ENCODE measurements at places on chromosomes 16 and 17.

DNA sequence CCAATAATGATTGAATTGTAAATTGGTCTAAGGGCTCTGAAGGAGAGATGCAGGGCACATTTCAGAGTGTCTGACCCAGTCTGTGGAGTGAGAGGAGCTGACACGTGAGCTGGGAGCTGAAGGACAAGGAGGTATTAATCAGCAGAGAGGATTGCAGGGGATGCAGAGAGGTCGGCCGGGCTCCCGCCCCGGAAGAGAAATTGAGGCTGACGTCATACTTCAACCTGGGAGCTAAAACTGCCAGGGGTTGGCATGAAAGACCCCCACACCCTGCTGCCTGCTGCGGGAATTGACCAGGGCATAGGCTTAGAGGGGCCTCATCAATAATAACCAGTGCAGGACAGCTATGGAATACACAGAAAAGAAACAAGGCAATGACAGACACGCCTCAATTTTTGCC, 53.6 kb upstream of the CLEC19A start:
- DNase-seq = no peak

- DNase-seq = no peak
Measured at GRCh38 chr16:8655184-8655717, 19.2 kb upstream of the ABAT start.

DNA sequence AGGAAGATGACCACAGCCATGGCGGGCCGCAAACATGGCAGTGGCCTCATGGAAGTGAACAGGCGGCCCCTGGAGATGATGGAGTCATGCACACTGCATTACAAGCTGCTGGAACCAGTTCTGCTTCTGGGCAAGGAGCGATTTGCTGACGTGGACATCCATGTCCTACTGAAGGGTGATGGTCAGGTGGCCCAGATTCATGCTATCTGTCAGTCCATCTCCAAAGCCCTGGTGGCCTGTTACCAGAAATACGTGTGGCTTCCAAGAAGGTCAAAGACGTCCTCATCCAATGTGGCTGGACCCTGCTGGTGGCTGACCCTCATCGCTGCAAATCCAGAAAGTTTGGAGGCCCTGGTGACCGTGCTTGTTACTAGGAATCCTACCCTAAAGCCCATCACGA, 13.4 kb upstream of the WSB1 start:
- no peak for DNase-seq

GRCh38 chr16:13298666-13299065, 397.3 kb downstream of the SHISA9 start:
- DNase-seq = no peak

- no peak for DNase-seq
Measured at GRCh38 chr17:62059414-62059813, 5.7 kb downstream of the MED13 start.

DNA sequence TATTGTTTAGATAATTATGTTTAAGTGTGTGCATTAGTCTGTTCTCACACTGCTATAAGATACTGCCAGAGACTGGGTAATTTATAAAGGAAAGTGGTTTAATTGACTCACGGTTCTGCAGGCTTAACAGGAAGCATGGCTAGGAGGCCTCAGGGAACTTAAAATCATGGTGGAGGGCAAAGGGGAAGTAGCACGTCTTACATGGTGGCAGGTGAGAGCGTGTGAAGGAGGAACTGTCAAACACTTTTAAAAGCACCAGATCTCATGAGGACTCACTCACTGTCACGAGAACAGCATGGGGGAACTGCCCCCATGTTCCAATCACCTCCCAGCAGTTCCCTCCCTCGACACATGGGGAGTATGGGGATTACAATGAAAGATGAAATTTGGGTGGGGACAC, 203.5 kb upstream of the GOT2 start:
- DNase-seq = no peak

GRCh38 chr17:58507123-58507634, 7.3 kb downstream of the MTMR4 start:
- no peak for DNase-seq

DNA sequence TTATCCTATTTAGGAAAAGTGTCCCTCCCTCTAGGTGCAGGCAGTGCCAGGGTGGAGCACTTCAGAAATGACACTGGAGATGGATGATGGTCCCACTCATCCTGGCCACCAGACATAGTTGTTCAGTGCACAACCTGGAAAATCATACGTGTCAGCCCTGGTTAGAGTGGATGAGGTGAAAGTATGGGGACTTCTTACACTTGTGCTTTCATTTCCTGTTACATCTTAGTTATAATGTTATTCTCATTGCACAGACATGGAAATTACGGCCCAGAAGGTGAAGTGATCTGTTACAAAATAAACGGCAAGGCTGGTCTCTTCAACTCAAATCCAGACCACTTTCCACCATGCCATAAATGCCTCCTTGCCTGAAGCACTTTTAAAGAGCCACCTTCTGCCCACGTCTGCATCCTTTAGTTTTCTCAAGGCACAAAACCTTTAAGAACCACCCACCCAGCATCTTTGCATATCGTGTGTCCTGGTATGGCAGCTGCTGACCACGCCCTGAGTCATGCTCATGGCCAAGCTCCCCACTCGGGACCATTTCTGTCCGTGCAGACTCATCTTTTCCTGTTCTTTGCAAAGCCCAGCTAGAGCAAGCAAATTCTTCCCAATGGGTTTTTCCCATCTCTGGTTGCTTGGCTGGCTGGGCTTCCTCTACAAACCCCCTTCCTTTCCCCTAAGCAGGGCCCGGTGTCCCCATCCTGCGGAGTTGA, 22.4 kb downstream of the TBC1D3B start:
- no peak for DNase-seq

DNA sequence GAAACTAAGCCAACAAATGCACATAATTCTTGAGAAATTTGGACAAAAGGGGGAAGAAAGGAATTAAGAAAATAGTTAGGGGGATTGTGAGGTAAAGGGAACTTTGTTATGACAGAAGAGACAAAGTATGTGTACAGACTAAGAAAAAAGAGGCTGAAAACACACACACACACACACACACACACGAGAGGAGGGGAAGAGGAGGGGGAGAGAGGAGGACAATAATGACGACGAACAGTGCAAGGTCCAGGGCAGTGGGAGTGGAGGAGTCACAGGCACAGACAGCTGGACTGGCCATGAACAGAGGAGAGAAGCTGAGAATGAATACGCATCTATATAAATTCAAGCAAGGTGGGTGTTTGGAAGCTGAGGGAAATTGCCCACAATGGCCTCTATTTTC, 44.6 kb downstream of the MARVELD3 start:
- DNase-seq = no peak

DNA sequence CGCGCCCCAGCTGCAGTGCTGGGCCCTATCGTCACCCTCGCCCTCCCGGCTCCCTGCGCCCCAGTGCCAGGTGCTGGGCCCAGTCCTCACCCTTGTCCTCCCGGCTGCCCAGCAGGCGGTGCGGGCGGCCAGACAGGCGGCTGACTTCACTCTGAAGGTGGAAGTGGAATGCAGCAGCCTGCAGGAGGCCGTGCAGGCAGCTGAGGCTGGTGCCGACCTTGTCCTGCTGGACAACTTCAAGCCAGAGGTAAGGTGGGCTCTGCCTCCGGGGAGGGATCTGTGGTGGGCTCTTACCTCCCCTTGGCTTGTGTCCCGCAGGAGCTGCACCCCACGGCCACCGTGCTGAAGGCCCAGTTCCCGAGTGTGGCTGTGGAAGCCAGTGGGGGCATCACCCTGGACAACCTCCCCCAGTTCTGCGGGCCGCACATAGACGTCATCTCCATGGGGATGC, 17.9 kb downstream of the QPRT start:
- DNase-seq = no peak

- DNase-seq = no peak
Measured at GRCh38 chr16:20263138-20263855, 64.0 kb downstream of the GP2 start.

DNA sequence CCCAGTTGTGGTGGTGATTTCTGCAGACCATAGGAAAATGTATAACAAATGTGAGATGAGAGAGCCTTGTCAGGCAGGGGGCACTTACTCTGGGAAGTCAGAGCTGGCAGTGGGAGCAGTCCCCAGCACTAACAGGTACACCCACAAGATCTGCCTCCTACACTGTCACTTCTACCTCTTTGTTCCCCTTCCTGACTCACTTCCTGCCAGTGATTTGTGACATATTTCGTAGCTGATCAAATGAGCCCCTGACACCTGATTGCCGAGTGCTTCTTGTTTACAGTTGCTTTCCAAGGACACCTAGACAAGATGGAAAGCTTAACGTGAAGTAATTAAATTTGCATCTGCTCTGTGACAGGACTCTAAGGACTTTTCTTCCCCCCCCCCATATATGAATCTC, 40.5 kb downstream of the FTO start:
- no peak for DNase-seq

- no peak for DNase-seq
Measured at GRCh38 chr17:83006515-83007455, 72.6 kb upstream of the METRNL start.

DNA sequence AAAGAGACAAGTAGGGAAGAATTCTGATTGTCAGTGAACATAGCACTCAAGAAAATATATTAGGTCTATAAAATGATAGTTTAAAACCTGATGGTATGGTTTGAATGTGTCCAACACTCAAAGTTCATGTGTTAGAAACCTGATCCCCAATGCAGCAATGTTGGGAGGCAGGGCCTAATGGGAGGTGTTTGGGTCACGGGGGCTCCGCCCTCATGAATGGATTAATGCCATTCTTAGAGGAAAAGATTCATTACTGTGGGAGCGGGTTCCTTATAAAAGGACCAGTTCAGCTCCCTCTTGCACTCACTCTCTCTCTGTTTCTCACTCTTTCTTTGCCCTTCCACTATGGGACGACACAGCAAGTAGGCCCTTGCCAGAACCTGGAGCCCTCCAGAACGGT, 41.5 kb upstream of the SLC47A1 start:
- DNase-seq = no peak

- DNase-seq = no peak
Measured at GRCh38 chr16:20271893-20272292, 55.4 kb downstream of the GP2 start.

DNA sequence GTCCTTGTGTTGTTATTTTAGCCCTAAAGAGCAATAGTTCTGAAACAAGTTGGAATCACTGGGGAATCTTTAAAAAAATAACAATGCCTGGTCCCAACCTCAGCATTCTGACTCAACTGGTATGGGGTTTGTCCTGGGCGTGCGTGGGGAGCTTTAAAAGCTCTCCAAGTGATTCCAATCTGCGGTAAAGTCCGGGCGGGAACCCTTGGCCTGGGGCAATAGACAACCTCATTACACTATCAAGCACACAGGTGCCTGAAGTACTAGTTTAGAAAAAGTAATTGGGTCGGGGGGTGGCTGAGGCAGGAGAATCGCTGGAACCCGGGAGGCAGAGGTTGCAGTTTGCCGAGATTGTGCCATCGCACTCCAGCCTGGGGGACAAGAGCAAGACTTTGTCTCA, 4.4 kb downstream of the STX8 start:
- DNase-seq = no peak

DNA sequence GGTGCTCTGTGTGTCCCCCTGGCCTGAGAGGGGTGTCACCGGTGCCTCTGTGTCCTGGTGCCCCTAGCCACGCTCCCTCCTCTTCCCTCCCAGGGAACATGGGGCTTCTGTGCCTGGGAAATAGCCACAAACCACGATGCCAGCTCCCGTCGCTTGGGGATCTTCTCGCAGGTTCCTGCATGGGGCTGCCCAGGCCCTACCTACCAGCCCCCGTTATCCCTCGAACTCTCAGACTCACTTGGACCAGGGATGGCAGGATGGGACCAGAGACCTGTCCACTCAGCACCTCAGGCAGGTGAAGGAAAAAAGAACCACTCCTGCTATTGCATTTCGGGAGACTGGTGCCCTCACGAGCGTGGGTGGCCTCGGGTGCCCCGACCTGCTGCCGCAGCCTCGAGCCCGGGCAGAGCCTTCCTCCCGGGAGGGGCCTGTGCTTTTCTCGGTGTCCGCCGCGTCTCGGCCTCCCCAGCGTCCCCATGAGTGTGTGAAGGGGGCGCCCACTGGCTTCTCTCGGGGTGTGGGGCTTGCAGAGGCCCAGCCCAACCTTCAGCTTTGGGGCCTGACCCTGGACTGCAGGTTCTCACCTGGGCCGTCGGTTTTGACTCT, 41.0 kb upstream of the GNG13 start:
- DNase-seq = no peak

- DNase-seq = no peak
Measured at GRCh38 chr17:66517336-66518009, 215.1 kb downstream of the PRKCA start.

DNA sequence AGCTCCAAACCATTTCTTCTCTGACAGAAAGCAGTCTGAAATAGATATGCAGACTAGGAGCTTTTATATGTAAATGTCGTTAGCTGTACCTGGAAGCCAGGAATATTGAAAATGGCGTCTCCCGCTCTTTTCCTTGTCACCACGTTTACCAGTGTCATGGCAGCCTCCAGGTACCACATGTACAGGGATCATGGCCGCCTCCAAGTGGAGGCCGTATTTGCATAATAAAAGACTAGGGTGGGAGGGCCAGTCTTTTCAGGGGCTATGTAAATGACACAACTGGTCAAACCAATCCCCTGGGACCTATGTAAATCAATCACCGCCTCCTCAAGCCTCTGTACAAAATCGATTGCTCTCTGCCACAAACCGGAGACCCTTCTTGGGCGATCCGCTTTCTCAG, 54.3 kb downstream of the MYOCD start:
- no peak for DNase-seq

DNA sequence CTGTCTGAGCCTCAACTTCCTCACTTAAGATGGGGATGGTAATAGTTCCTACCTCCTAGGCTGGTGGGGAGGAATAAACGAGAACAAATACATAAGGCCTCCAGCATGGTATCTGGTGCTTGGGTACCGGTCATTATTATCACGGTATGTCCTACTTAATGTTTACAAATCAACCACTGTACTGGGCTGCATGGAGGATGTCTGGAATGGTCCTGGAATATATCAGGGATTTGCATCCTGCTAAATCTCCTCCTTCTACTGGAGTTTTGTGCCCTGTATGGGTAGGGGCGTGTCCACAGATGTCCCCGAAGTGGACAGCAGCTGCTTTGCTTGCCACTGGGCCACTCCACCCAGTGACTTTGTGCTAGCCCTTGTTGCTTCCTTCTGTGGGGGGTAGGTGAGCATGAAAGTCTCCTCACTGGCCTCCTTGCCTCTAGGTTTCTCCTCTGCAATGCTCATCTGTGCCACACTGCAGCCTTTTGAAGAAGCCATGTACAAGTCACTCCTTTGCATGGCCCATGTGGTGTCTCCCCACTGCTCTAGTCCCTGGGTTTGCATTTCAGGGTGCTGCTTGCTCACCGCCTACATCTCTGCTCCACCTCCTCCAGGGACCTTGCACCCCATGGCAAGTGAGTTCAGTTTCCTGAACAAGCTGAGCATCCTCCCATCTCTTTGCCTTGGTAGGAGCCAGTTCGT, 2.2 kb upstream of the CMIP start:
- DNase-seq = no peak
